Glomerular endothelial cell (primary cell): ENCODE measurements at places on chromosomes 12 and 14.

- no peak for DNase-seq
These were observed 4.5 kb downstream of the FOXA1 start for GRCh38 chr14:37590428-37591139.

GRCh38 chr12:10936506-10936905 lies 2.6 kb downstream of the TAS2R14 start:
- DNase-seq: no peak

DNA sequence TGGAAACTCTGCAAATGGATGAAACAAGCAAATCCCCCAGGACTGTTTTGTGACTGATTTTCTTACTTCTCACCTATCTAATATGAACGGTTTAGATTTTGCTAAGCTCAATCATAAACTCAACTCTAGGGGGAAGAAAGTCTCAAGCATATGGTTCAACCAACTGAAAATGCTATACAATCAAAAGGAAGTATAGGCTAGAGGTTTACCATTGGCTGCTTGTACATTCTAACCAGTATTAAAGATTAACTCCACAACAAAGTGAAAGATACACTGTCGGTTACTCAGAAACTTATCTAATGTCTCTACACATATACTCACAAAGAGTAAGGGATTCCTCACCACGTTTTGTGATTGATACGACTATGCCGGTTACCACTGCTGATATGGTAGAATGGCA lies 281.8 kb upstream of the SOX5 start:
- no peak for DNase-seq

DNA sequence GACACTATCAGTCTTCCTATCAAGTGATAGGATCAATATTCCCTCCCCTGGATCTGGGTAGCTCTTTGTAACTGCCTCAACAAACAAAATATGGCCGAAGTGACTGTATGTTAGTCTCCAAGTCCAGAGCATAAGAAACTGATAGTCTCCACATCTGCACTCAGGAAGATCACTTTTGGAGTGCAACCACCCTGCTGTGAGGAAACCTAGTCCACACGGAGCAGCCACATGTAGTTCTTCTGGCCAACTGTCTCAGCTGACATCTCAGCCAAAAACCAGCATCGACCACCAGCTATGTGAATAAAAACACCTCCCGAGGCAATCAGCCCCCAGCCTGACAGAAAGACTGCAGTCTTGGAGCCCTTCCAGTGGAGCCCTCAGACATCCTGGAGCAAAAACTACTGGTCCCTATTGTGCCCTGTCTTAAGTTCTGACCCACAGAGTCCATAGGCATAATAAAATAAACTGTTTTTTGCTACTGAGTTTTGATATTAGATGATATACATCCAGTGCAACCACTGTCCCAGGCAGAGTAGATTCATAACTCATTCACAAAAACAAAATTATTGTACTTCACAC lies 143.8 kb downstream of the MED13L start:
- no peak for DNase-seq

- no peak for DNase-seq
These were observed 168.5 kb downstream of the NAV3 start for GRCh38 chr12:77999074-77999715.

GRCh38 chr12:93540466-93540865 lies 32.0 kb upstream of the SOCS2 start:
- DNase-seq: no peak

GRCh38 chr14:61323970-61324369 lies 2.6 kb downstream of the PRKCH start:
- no peak for DNase-seq

DNA sequence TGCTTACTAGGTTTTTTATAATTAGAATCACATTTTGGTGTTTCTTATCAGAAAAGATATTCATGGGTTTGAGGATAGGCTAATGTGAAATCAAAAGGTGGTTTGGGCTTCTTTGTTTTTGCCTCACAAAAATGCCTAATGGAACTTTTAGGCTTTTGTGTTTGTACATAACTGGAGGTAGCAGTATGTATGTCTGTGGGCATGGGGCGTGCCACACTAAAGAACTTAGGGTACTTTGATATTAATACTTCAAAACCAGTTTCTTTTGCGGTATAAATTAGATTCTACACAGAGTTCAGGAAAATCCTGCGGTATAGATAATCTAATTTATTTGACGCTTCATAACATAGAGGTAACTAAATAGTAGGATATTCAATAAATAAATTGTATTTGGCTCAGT lies 1.9 kb downstream of the ETV6 start:
- no peak for DNase-seq

DNA sequence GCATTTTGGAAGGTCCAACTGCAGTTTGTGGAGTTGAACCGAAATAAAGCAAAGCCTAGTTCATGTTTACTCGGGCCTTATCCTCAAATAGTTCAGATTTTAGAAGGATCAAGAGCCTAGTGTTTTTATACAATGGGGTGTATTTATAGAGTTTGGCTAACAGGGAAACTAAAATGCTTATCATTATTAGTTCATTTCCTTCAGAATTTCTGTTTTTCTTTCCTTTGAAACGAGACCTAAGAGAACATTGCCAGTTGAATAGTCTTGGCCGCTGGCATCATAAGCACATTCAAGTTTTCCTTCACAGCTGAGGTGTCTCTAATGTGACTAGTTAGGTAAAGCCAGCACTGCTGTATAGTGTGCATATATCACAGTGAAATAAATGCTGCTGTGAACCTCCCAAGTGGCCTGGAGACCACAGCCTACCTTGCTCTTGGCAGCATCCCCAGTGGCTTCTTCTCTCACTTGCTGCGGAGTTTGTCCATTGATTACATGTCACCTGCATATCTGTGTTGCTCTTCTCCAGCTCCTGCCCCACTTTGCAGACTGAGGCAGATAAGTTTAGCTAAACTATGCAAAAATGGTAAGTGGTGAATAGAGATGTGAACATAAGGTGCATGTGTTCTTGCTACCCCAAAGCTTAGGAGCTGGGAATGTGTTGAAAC lies 88.8 kb downstream of the ANO6 start:
- no peak for DNase-seq

DNA sequence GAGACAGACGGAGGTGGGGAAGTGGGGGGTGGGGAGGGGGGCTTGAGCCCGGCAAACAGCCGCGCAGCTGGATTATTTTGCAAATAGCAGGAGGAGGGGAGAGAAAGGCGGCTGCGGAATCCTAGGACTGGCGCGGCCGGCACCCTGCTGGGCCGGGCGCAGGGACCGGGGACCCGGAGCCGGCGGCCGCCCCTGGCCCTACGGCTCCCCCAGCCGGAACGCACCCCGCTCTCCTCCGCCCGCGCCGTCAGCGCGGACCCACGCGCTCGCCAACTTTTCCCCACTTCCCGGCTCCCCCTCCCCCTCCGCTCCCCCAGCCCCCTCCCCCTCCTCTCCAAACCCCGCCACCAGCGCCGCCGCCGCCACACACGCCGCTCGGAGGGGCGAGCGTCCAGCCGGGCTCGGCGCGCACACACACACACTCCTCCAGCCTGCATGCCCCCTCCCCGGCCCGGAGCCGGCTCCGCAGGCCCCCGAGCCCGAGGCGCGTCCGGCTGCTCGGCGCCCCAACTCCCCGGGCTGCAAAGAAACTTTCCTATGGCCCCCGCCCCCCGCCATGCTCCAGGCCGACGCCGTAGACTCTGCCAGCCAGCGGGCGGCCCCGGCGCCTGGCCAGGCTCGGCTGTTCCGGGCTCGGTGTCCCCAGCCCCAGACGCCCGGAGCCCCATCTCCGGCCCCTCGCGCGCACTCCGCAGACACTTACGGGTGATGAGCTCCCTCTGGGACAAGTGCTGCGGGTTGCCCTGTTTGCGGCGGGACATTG lies 1.4 kb downstream of the BCL11B start:
- DNase-seq: no peak

- no peak for DNase-seq
These were observed 559.9 kb downstream of the TRHDE start for GRCh38 chr12:72832024-72832423.

DNA sequence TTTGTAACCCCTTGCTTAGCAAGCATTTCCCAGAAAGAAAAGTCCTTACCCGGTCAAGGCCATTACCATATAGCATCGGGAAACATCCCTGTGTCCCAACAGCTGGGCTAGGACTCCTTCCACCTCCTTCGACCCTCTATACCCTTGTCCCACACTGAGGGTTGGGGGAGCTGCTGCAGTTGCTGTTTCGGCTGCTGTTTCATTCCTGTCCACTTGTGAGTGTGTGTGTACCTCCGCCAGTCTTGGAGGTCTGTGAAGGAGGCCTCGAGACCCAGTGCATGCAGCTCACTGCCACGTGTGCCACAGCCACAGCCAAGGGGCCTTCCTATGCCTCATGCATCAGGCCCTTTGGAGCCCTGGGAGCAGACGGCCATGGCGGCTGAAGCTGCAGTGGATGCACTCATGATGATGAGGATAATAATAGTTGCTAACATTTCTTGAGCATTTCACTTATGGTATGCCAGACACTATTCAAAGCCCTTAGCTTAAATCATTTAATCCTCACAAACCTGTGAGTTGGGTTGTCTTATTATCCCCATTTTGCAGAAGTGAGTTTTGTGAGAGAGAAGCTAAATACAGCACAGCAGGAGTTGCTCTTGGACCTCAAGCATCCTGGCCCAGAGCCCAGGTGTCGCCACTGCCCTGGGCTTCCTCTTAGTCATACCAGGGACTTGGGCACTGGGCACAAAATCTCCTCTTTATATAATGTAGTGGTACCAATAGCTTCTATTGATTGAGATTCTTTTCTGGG lies 156.5 kb downstream of the PRKCH start:
- DNase-seq: no peak

- DNase-seq: no peak
These were observed 7.6 kb downstream of the KIF26A start for GRCh38 chr14:104145826-104146601.

DNA sequence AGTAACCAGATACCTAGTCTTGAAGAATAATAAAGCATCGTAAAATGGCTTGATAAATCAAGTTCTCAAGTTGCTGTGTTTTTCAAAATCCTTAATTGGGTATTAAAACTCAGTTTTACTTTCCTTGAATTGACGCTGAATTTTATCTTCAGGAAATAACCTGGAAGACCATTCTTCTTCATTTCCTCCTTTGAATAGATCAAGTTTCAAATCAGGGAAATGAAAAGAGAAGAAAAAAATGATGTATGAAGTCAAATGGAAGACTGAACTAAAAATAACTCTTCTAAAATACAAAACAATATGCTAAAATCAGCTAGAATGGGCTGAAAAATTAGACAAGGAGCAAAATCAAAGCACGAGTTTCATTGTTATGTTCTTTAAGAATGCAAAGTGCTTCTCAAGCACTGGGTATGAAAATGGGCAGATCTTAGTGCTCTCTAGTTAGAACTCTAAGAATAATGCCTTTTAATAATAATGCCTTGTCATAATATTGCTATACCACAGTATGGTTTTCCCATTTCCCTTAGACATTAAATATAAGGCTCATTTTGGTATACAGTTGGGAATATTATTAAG lies 54.6 kb upstream of the CLEC14A start:
- DNase-seq: peak; percentile 41

DNA sequence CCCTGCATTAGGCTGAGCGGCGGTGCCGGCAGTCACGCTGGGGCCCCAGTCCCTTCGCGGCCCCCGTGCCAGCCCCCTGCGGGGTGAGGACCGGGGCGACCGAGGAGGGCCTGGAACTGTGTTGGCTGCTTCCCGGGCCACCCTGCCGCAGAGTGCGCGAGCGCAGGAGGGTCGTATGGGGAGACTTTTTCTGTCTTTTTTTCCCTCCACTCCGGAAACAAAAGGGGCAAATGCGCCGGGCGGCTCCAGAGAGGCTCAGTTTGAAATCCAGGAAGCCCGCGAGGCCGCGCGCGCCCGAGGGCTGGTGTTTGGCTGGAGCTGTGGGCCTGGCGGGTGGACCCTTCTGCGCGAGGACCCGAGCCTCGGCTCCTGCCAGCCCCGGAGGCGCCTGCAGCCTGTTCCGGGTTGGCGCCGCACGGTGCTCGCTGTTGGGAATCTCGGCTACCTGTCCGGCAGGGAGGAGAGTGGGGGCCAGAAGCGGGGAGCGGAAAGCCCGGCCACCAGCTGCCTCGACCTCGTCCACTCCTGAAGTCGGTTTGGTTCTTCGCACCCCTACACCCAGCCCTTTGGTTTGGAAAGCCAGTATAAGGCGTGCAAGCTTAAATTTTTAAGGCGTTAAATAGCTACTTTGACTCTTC lies 638 bp downstream of the PLEKHG3 start:
- DNase-seq: no peak
